ENCODE measurements at places on chromosomes 3 and 15.

GRCh38 chr3:36957063-36957462 is 12.2 kb upstream of the TRANK1 start:
- no peak for DNase-seq

- no peak for DNase-seq
Measured at GRCh38 chr15:80550219-80550907, 144.7 kb upstream of the ABHD17C start.

- DNase-seq = no peak
Measured at GRCh38 chr3:96931119-96931862, 116.9 kb downstream of the EPHA6 start.

- peak; percentile 13 for DNase-seq
Measured at GRCh38 chr3:158420654-158421396, 150.2 kb upstream of the MLF1 start.

- DNase-seq = no peak
Measured at GRCh38 chr15:43150191-43150929, 17.0 kb downstream of the TMEM62 start.

- no peak for DNase-seq
Measured at GRCh38 chr3:66717806-66718205, 217.0 kb upstream of the LRIG1 start.

GRCh38 chr3:146640955-146641867 is 36.1 kb upstream of the PLSCR5 start:
- peak; percentile 14 for DNase-seq

DNA sequence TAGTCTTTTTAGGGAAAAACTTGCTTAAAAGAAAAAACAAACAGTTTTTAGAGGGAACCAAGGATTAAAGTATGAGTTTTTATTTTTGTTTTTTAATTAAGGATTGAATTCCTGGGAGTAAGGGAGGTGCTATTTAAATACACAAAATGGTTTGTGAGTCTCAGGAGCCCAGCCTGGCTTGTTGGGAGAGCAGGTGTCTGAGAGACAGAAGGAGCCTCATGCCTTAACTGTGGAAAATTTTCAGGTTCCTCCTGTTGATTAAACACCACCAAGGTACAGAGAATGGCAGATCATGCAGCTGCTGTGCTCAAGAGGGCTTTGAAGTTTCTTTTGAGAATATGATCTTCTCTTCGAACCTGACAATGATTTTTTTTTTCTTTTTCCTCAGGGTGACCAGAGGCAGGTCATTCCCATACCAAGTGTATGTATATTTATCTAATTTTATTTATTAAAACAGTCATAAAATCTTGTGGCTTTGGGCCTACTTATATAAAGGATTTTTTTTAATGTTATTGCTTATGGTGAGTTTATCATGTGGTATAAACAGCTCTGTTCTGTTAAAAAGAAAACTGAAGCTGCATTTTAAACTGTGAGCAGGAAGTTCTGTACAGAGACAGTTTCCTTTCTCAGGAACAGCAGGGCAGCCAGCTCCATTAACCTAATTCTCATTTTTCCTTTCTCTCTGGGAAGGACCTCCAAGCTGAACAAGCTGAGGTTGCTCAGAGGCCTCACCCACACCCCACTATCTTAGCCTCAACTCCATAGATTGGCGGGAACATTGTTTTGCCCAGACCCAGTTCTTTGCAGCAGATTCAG is 33.7 kb upstream of the VILL start:
- no peak for DNase-seq

- no peak for DNase-seq
Measured at GRCh38 chr3:14142567-14143270, 17.9 kb downstream of the TMEM43 start.

GRCh38 chr3:195870442-195870841 is 37.9 kb downstream of the TNK2 start:
- DNase-seq = no peak

DNA sequence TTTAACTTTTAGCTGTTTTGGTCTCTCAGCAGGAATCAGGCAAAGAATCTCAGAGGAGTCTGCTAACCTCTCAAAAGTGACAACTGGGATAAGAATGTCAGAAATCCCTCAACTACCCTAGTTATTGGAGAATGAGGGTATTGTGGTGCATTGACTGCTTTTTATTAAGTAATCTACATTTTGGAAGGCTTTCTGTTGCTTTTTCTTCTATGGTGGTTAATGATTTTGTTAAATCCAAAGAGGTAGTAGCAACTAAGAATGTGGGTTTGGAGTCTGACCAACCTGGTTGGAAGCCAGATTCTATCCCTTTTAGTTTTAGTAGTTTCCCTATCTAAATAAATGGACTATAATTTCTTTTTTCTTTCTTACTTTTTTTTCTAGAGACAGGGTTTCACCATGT is 94.7 kb upstream of the RNF7 start:
- no peak for DNase-seq

DNA sequence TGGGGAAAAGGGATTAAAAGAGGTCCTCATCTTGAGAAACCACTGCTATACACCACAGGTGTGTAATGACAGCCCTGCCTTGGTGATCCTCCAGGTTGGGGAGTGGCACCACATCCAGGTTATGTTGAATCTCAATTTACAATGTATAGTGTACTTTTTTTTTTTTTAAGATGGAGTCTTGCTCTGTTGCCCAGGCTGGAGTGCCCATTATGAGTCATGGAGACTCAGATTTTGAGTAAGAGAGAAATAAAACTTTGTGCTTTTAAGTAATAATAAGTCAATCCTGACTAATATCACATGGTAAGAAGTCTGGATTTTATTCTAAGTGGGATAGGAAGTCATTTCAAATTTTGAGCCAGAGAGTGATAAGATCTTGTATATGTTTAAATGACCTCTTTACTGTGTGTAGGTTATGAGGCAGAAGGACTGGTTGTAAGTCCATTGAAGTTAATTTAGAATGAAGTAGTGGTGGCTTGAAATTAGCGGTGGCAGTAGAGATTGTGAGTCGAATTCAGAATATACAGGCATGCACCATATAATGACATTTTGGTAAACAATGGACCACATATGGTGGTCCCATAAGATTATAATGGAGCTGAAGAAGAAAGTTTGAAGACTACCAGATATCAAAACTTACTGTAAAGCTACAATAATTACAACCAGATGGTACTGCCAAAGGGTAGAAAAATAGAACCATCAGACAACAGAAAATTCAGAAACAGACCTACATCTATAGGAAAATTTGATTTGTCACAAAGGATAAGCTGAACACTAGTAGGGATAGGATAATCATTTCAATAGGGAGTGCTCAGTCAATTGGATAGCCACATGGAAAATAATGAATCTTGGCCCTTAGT is 20.7 kb downstream of the POPDC2 start:
- no peak for DNase-seq

DNA sequence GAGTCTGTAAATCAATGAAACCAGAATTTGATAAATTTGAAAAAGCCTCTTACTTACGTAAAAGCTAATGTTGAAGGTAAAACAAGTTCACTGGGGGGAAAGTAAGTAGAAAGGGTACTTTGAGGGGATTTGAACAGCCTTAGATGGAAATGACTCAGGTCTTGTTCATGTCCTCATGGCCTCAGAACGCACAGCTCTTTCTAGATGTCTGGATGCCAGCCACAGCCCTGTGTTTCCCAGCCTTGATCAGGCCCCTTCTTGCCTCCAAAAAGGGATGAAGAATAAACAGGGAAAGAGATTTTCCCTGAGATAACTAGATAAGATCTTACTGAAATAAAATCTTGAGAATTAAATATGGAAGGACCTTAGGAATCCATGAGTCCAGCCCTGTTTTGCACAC is 237.1 kb upstream of the GOLGA6L4 start:
- DNase-seq = no peak

- DNase-seq = no peak
Measured at GRCh38 chr3:86792316-86792715, 198.6 kb downstream of the VGLL3 start.

GRCh38 chr3:157160658-157161424 is 894 bp upstream of the CCNL1 start:
- DNase-seq = peak; percentile 44

DNA sequence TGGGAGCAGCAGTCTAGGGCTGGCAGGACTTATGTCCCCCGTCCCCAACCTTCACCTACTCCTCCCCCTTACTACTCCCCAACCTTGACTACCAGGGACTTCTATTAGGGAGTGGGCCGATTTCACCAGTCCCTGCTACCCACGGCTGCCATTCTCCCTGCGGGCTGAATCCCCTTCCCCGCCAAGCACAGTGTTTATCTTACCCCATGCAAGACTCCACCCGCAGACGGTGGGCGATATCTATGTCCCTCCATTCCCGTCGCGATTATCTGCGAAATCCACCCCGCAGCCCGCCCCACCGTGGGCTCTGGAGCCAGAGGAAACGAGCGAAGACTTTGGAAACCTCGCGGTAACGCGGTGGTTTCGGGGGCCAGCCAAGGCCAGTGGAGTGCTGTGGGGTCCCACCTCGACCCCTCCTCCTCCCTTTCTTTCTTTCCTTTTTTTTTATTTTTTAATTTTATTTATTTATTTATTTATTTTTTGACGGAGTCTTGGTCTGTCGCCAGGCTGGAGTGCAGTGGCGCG is 4.7 kb downstream of the ISLR2 start:
- DNase-seq = no peak

DNA sequence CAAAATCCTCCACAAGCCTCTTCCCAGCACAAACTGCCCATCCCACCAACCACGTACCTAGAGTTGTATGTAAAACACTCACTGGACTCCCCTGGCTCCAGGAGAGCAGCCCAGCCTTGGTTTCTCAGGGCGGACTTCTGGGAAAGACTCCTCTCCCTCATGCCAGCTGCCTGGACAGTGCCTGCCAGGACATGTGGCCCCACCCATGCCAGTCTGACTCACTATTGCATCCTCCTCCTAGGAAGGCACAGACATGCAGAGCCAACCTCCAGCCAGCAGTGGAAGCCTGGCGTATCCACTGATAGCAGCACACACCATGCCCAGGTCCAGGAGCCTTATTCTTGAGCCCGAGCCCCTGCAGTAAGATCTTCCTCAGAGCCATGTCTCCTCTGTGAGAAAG is 8.6 kb downstream of the PKM start:
- no peak for DNase-seq

DNA sequence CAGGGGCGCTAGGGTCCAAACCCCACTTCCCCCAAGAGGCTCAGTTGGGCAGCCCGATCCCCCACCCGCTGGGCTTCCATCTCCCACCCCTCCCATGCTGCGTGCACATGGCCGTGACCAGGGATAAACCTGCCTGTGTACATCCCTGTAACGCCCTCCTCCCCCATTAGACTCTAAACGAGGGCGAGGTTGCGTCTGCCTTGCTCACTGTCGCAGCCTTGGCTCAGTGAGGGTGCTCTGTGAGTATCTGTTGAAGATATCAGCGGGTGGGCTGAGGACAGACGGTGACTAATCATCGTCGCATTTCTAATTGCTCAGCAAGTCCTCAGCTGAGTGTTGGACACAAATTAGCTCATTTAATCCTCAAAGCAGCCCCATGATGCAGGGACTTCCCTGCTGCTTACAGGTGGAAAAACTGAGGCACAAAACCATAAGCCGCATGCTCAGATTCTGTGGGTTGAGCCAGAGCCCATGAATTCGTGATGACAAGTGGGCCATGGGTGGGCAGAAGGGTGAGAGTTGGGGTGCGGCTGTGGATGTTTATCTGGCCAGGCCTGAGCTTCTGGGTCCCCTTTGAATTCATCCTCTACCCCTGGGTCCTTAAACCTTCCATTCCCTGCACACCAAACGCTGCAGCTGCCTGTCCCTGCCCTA is 26.0 kb downstream of the FBLN2 start:
- DNase-seq = no peak

DNA sequence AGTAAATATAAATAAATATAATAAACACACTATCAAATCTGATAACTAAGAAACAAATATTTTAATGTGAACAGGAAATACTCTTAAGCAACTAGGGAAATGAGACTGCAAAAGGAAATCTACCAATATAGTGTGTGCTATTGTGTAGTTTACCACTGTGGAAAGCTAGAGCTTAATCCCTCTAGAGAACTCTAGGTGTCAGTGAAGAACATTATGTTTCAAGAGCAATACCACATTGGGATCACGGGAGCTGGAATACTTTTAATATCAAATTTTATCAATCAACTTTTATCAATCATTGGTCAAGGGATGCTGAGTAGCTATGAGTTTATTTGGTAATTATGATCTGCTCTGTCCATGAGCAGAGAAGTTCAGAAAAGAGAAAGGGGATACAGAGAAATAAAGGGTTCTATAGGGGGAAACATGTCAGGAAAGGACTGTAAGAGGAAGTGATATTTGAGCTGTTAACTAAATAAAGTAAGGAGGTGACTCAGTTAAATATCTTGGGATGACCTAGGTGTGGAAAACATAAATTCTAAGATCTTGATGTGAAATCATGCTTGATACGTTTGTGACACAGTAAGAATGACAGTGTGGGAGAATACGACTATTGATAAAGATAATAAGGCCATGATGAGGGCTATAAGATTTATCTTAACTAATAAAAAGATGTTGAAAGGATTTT is 762.2 kb upstream of the ALCAM start:
- no peak for DNase-seq

- DNase-seq = no peak
Measured at GRCh38 chr3:30688776-30689641, 82.6 kb downstream of the TGFBR2 start.

DNA sequence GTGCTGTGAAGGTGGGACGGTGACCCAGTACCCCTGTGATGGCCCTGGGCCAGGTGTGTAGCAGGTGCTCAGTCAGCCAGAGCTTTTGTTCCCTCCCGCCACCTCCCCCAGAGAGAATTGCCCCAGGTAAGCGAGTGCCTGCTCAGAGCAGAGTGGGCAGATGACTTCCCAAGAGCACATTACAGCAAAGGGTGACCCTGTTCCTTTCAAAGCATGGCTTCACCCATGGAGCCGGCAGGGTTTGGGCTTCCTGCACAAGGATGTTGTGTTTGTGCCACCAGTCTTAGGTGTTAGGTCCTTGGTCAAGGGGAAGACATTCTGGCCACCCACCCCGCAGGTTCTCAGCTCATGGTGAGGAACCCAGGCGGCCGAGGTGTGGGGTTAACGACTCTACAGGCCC is 30.7 kb downstream of the SLC6A6 start:
- DNase-seq = no peak

DNA sequence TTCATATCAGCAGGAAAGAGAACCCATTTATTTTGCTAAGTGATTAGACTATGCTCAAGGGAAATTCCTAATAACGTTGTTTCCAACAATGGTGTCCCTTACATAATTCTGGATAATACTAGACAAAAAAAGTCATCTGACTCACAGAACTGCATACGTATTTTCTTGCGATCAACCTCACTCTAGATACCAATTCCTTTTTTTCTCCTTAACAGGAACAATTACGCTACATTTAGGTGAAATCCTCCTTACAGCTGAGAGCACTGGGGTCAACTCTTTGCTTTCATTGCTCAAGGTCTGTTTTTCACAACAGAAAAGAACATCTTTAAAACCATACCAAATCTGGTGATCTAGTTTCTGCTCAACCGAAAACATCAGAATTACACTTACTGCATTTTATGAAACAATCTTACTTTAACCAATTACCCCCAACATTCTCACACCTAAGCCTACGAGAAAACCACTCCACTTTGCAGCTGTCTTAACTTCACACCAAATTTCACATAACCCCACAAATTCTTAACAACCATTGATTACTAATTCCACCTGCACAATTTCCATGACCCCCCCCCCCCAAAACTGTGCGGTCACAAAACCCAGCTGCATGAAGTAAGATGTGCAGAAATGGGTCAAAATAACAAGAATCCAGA is 61.2 kb upstream of the ICE2 start:
- no peak for DNase-seq

All from GM13977 (cell line).